Mammary epithelial cell (primary cell): ENCODE measurements at places on chromosomes 4 and X. TPM values are rescaled to one million over a fixed set of nuclear protein-coding genes. Genes with fewer than 3 reads are reported as not detected.

- peak; percentile 88 for DNase-seq
These were observed 47.5 kb downstream of the MAGEA1 start for GRCh38 chrX:153226344-153227185.

- peak; percentile 39 for DNase-seq
These were observed 17.2 kb upstream of the SMIM14 start for GRCh38 chr4:39655876-39656275.

GRCh38 chrX:140766024-140766611 lies 56.6 kb downstream of the LINC00632 start:
- peak; percentile 13 for DNase-seq

DNA sequence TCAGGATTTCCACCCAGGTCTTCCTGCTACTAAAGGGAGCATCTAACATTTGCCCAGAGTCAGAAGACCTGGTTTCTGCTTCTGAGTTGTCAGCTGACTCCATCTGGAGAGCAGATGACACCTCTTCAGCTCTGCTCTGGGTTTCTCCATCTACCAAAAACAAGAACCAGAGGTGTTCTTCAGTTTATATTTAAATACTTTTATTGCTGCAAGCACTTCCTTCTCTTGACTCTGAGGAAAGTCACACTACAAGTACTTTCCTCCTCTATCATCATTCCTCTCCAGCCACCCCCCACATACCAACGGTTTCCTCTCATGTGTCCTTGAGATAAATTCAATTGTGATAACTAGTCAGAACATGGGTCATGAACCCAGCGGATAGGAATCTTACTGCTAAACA lies 88.4 kb downstream of the PPP3CA start:
- DNase-seq = no peak

DNA sequence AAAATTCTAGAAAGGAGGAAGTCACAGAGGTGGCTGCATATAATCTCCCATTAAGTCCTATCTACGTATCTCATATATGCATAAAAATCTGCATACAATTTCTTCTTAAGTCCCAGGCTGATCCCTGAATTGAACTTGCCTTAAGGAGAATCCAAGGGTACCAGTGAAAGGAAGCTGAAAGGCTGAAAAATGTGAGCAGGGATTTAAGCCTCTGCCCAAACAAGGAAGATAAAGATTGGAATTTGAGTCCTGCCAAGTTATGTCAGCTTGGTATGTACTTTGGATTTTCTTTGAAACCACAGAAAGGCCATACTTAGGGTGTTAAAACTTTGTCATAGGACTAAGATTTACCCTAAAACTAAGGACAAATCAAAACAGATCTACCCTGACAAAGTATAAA lies 26.5 kb upstream of the GEMIN8 start:
- no peak for DNase-seq

DNA sequence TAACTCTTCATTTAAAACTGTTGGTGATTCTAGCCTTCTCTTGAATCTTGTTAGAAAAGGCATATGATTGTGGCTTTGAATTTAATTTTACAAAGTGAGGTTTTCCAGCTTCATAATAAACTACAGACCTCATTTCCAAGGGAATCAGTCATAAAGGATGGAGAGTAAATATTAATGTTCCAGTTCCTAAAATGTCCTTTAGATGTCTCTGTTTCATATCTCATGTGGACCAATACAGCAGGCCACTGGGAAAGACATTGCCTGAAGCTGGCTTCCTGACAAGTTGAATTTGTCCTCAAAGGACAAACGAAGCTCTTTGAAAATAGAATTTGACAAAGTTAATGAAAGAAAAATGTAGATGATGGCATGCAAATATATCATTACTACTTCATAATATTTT lies 125.4 kb downstream of the ZNF330 start:
- peak; percentile 39 for DNase-seq

The CCDC160 gene
- under 0.01 TPM for total RNA-seq

The DUSP21 gene
- total RNA-seq = not detected
